NCI-H1105 treated with DMSO at 0.1 percent for 48 hours (cell line): ENCODE measurements at places on chromosomes 4 and X.

DNA sequence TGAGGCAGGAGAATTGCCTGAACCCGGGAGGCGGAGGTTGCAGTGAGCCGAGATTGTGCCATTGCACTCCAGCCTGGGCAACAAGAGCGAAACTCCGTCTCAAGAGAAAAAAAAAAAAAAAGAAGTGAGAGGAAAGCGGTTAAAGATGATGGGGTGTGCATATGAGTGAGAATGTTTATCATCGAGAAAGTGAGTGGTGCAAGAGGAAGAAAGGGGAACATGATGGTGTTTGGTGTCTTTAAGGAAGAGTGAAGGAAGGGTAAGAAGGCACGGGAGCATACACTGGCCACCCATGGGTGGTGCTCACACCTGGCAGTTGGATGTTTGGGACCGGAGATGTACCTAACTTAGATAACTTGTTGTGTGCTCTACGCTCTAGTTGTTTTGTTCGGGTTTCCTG, 62.2 kb downstream of the STOX2 start:
- no peak for DNase-seq

- no peak for DNase-seq
These were observed 76.4 kb downstream of the CLCN4 start for GRCh38 chrX:10233173-10233572.

DNA sequence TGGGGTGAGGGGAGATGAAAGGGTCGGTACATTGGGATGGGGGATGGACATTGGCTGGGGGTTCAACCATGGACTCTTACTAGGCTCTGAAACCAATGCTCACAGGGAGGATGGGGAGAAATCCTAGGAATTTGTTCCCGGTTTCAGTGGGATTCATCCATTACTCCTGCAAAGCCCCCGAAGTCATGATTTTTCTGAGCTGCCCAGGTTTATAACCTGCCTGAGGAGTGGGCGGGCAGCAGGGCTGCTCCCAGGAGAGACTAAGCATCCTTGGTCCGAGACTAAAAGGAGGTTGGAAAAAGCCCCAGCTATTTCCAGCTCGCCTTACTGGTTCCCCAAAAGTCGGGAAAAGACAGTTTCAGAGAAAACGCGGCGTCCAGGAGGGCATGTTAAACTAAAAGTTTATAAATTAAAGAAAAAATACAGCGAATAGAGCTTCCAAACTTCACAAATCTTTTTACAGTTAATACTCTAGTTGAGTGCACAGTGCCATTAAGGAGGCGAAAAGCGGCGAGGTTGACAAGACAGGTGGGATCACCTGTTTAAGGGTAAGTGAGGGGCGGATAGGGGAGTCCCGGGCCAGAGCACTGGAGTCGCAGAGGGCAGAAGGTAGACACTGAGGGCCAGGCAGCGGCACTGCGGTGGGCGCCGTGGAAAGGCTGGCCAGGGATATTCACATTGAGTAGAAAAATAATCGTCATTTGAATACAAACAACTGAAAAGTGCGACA, 3.7 kb downstream of the NKX3-2 start:
- DNase-seq, result no peak

DNA sequence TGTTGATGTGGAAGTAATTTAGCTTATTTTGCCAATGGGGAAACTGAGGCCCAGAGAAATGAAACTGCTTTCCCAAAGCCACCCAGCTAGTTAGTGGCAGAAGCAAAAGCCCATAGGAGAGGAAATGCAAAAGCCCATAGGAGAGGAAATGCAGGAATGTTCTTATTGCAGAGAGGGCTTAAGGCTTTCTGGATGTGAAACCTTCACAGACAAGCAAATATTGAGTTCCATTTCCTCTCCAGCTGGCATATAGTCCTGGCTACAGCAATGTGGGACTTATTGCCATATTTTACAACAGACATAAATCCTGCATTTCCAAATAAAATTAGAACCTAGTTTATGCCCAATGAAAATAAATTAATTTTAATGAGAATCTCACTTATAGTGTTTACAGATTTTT, 69.7 kb downstream of the TMEM154 start:
- DNase-seq, result no peak

DNA sequence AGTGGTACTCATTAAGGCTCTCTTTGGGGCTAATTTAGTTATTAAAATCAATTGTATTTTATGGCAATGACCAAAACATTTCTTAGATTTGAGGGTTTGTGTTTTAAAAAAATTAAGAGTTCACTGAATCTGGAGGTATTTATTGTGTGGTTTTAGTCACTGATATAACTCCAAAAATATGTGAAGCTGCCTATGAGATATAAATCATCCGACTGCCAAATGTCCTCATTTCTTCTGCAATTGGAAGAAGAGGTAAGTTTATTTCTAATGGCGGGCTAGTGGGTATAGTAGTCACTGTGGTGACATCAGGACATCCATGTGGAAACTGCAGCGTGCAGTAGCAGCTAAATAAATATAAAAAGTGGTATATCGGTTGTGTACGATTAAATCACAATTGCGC, 205.5 kb downstream of the MID1 start:
- no peak for DNase-seq

- DNase-seq, result peak; percentile 5
These were observed 320.5 kb upstream of the EMCN start for GRCh38 chr4:100838286-100838685.

GRCh38 chrX:55796496-55796895, 78.9 kb downstream of the RRAGB start:
- no peak for DNase-seq

DNA sequence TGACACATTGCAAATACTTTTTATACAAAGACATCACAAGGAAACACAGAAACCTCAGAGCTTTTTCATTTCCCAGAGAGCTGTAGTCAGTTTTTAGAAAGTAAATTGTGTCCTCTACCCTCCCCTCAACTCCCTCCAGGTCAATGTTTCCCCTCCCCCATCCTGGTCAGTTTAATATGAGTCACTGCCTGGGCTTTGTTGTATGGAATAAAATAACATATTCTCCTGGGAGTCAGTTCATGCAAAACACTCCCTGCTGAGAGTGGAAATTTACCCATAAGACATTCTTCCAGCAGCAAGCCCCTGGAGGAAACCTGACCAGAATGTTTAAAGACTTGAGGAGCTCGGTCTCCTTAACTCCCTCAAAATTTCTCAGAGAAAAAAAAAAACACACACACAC, 270.1 kb upstream of the LDB2 start:
- DNase-seq, result no peak

GRCh38 chr4:169333265-169333664, 62.5 kb upstream of the SH3RF1 start:
- no peak for DNase-seq

GRCh38 chr4:184444953-184445309, 29.4 kb downstream of the IRF2 start:
- DNase-seq, result no peak

GRCh38 chrX:145953628-145954027, 136.0 kb downstream of the SLITRK2 start:
- DNase-seq, result no peak

DNA sequence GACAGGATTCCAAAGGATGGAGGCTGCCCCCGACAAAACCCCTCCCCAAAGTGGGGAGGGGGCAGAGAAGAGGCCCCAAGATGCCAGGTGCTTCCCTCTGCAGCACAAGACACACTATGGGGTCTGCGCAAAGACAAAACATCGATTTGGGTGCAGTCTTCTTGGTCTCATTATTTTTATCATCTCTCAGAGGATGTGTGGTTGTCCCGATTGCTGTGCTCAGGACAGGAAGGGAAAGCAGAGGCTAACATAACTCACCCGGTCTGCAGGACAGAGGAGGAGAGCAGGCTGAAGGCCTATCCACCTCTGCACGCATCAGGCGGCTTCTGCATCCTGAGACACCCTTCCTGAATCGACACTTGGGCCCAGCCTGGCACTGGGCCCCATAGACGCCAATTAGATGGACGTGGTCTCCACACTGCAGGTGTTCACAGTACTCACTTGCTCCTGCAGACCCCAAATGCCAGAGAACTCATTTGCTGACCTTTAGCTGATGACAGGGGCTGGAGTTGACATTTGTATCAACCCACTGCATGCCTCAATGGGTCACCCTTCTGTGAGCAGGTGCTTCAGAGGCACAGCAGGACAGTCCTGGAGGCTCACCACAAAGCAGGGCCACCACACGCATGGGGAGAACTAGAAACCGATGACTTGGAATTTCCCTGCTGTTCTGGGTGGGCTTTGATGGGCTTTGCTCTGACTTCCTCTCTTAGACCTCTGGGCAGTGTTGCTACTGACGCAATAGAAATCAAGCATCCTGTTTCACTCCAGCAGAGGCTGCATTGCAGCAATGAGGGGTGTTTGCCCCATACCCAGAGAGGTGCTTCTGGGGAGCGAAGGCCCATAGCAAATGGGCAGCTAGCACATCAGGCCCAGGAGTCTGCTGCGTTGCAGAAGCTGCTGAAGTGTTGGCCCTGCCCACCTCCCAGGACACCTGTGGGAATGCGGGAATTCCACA, 96.3 kb upstream of the ENPP6 start:
- DNase-seq, result no peak

- DNase-seq, result no peak
These were observed 233.8 kb upstream of the CPEB2 start for GRCh38 chr4:14768449-14768848.

GRCh38 chrX:44344194-44344593, 722 bp upstream of the EFHC2 start:
- DNase-seq, result no peak

DNA sequence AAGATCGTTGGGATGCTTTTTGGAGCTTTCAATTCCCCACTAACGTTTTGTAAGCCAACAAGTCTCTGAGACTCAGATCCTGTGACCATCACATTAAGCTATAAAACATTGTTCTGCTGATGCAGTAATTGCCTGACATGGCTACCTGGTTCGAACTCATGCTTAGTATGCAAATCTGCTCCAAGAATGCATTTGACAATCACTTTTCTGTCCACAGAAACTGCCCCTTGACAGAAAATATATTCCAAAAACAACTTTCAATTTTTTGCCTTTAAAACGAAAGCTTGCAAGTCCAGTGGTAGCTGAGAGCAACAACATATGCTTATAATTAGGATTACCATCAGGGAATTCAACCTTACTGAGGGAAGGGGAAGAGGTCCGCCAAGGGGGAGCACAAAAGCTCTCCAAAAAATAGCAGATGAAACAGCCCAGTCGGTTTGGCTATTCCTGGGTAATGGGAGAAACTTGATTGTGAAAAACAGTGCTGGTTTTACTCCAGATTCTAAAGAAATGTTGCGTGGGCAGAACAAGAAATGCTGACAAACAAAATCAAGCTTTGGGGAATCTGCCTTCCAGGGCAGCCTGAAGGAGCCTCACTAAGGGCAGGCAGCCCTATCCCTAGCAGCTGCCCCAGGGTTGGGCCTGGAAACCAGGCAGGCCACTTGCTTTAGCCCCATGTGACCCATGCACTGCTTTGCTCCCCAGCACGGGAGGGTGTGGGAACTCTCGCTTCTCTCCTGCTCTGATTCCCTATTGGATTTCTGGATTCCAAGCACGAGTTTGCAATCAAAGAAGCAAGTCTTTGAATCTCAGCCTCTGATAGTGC, 160.7 kb upstream of the LDB2 start:
- DNase-seq, result no peak

- no peak for DNase-seq
These were observed 41.7 kb downstream of the KDM6A start for GRCh38 chrX:44914532-44915198.

GRCh38 chr4:1384675-1385372, 21.4 kb downstream of the NKX1-1 start:
- DNase-seq, result no peak

DNA sequence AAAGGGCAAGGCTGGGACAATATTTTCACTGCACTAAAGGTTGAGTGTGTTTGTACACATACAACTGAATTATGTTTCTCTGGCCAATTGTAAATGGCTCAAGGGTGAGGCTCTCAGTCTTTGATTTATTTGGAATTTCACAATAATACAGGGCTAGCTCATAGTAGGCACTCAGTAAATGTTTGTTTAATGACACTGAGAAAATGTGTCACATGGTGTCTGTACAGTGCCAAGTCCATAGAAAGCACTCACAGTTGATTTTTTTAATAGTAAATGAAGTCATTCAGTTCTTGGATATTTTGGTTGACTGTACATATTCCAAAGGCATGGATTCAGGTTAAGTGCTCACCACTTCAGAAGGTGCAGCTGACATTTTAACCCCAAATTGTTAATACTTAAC, 176.4 kb downstream of the IL1RAPL2 start:
- DNase-seq, result peak; percentile 14

DNA sequence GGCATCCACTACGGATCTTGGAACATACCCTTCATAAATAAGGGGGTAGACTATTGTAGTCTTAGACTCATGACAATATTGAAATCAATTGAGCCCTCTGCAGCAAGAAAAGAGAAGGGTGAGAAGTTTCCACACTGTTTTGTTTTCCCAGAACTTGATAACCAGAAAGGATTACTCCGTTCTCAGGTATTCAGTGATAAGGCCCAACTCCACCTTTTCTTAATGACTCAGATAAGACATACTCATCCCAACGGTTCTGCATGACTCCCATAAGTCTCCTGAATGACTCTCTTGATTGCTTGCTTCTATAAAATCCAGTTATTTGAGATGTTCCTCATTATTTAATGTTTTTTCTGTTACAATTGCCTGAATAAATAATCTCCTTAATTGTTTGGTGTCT, 111.7 kb downstream of the PABPC4L start:
- no peak for DNase-seq

DNA sequence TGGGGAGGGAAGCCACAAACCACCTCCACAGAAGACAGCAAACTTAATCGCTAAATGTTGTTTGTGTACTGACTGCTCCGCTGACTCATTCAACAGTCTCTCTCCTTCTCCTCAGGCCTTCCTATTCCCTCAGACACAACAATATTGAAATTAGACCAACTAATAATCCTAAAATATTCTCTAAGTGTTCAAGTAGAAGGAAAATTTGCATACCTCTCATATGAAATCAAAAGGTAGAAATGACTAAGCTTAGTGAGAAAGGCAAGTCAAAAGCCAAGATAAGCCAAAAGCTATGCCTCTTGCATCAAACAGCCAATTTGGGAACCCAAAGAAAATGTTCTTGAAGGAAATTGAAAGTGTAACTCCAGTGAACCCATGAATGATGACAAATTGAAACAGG, 75.7 kb upstream of the ARHGAP24 start:
- DNase-seq, result no peak

DNA sequence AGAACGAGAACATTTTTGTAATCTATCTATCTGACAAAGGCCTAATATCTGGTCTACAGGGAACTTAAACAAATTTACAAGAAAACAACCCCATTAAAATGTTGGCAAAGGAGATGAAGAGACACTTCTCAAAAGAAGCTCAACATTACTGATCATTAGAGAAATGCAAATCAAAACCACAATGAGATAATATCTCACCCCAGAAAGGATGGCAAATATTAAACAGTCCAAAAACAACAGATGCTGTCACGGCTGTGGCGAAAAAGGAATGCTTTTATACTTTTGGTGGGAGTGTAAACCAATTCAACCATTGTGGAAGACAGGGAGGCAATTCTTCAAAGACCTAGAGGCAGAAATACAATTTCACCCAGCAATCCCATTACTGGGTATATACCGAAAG, 2284.8 kb downstream of the ARAP2 start:
- peak; percentile 83 for DNase-seq

- no peak for DNase-seq
These were observed 42.0 kb upstream of the IGSF1 start for GRCh38 chrX:131331152-131331551.

DNA sequence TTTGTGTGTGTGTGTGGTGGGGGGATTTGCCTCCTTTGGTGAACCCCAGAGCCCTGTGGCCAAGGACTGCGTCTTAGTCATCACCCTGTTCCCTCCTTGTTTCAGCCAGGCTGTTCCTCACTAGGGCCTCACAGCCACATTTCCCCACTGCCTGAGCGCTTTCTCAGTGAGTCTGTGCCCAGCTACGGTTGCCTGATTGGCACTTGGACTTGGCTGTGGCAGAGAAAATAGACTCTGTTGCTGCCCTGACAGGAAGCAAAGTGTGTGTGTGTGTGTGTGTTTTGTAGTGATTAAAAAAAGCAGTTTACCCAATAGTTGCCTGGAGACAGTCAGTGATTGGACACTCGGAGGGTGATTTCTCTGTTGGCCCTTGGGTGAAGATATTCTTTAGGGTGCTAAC, 113.0 kb downstream of the UCHL1 start:
- no peak for DNase-seq
